ENCODE measurements at places on chromosomes 3 and 15. TPM values are rescaled to one million over a fixed set of nuclear protein-coding genes. Genes with fewer than 3 reads are reported as not detected.
A peak's percentile ranks its signal among the peaks of the same experiment; 100 is the strongest.

- no peak for DNase-seq
Observed at GRCh38 chr15:92655178-92655995, at the start of gene FAM174B. FAM174B (minus strand) TSS chr15:92655775.

GRCh38 chr3:167821248-167821805, 85.8 kb downstream of the SERPINI1 start:
- DNase-seq = peak; percentile 66

- no peak for DNase-seq
Observed at GRCh38 chr3:168001244-168001643, 94.5 kb downstream of the GOLIM4 start.

GRCh38 chr3:62718011-62718410, 157.2 kb downstream of the CADPS start:
- DNase-seq = no peak

GRCh38 chr15:90914305-90915080, 11.4 kb downstream of the MAN2A2 start:
- peak; percentile 78 for DNase-seq

DNA sequence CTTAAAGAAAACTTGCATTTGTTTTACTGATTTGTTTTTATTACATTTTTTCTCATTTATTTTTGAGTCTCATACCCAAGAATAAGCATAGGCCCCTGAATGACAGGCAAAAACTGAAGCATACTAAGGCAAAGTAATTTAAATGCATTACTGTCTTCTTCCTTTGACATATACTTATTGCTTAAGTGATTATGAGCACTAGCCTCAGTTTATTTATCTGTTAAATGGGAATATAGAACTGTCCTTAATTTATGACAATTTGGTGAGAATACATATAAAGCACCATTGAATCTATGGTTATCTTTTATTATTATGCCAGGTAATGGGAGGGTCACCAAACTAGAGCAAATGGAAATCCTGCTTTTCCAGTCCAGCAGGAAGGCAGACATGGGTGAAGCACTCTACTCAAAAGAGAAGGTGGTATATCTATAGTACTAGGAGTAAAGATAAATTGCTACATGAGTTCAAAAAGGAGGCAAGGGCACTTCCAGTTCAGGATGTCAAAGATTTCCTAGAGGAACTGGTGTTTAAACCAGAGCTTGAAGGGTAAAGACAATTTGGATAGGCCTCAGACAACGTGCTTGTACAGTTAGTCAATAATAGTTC, 435.0 kb downstream of the FOXP1 start:
- DNase-seq = no peak

DNA sequence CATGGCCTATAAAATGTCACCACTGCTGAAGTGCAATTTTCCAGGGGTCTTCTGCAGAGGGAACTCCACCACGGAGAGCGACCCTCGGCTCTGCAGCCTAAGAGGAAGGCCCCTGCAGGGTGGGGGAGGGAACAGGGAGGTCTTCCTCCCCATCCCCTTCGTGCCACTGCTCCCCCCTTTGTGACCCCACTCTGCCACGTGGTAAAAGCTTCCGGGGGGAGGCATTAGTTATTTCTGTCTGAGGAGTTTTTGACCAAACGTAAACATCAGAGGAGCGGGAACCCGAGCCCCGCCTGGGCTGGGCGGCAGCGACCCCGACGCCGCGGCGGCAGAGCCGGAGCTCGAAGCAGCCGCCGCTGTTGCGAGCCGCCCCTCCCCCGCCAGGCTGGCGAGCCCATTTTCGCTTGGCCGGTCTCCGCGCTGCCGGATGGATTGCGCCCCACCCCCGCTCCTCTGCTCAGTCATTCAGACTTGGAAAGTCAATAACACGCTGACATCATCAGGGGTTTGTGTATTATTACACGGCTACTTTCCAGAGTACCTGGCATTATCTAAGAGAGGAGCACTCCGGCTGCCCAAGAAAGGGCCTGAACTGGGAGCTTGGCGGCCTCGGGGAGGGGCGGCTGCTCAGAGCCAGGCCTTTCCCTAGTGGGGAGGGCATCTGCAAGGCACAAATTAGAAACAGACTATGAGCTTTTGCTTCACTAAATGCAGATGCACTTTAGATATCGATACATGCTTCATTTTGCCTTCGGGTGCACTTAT, 162.5 kb upstream of the TBL1XR1 start:
- DNase-seq = peak; percentile 99

DNA sequence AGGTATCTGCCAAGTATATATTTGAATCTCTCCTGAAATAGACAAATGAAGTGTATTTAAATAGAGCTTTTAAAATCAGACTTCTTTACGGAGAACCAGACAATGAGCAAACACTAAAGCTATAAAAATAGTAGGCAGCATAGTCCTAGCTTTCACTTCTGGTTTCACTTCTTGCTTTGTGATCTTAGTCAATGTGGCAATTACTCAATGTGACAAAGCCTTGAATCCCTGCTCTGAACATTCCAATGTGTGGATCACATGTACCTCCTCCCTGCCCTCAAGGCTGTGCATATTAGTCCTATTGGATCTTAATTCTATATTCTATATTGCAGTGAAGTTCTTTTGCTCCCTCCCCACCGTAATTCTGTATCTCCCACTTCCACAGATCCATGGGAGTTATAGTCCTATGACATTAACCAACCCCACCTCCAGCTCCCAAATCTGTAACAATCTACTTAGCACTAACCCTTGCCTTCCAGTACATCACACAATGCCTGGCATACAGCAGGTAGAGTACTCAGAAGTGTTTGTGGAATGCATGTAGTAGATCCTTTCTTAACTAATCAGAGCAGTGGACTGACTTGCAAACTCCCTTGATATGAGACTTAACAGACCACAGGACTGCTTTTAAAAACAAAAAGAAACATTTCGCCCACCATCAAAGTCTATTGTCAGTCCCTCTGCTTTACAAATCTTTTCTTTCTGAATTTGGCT, 24.3 kb upstream of the CP start:
- no peak for DNase-seq

CD96 gene
- 38.7 TPM for total RNA-seq

CYP1A2 gene
- total RNA-seq = not detected

Measured in spleen (tissue), 13 donors.